Activated naive CD4-positive, alpha-beta T cell treated with anti-CD3 and anti-CD28 coated beads, Interleukin-2, amount 50 U/mL, for 72 hours (primary cell): ENCODE measurements at places on chromosomes 12 and 14.

DNA sequence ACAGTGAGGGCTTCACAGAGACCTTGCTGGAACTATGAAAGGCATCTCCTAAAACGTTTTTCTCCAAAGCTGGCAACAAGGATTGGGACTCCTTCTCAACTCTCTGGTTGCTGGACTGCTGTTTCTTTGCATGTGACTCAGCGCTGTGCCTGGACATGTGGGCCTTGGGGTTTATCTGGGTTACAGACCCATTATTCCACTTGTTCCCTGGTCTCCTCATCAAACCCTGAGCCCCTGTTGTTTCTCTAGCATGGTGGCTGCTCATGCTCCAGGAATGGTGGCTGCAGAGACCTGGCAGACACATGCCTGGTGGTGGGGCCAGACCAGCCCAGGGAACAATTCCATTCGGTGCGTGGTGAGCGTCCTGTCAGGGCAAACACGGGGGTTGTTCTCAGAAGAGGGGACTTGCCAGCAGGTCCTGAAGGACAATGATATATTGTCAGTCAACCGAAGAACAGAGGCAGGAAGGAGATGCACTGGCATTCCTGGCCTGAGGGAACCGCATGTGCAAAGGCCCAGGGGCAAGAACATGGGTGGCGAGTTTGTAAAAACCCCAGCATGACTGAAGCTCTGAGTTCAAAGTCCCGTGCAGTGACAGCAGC is 320.1 kb upstream of the RTL1 start:
- DNase-seq: no peak

GRCh38 chr12:57459750-57460467 is at the start of gene GLI1:
GLI1 (plus strand) TSS chr12:57459785; CDS start chr12:57463692, 3,907 bp downstream.
- no peak for DNase-seq

DNA sequence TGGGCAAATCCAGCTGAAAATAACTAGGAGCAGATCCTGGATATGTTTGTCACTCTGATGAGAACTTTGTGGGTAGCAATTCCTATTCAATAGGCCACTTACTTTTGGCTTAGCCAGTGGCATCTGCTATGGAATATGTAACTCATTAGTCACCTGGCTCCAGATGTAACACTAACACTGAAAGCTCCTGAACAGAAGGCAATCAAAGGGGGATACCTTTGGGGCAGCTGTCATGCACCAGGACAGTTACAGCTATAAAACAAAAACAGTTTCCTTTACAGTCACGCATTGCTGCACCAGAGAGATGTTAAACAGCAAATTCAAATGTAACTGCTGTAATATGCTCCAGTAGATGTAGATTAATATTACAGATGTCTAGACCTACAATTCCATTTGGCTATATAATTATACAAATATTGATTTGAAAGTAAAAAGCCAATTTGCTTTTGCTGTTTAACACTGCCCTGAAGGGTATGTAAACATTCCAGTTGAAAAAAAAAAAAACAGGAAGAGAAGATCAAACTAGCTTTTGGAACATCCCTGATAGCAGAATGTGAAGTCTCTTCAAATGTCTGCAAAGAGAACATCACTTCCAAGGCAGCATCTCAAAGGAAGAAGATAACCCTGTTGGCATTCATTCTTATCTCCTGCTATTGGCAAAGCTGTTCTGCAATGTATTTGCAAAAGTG is 18.4 kb downstream of the RACGAP1 start:
- DNase-seq: no peak

GRCh38 chr12:127791217-127791616 is 475.8 kb upstream of the TMEM132C start:
- DNase-seq: no peak

DNA sequence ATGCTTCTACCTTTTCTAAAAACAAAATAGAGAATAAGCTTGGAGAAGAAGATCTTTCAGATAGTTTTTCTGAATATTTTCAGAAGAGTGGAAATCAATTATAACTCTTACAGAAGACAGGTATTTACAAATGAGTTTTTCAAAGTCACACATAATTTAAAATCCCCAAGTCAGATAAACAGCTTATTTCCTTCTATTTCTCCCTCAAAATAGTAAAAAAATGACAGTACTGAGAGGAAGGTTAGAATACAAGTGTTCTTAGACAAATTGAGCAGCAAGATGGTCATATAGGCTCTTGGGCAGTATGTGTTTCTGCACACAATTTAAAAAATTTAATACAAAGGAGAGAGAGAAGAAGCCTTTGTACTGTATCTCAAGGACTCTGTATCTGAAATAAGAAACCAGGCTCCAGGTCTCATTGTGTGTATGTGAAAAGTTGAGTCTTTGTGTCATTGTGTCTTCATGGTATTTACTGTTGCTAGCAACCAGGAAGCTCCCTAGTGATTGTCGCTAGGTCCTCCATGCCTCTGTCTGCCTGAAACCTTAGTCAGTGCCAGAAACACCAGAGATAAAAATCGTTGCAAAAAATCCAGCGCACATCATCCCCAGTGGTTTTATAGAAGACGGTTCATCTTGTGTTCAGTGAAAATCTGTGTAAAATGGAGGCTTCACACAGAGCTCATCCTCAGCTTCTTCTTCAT is 12.9 kb upstream of the TUBA1A start:
- no peak for DNase-seq

DNA sequence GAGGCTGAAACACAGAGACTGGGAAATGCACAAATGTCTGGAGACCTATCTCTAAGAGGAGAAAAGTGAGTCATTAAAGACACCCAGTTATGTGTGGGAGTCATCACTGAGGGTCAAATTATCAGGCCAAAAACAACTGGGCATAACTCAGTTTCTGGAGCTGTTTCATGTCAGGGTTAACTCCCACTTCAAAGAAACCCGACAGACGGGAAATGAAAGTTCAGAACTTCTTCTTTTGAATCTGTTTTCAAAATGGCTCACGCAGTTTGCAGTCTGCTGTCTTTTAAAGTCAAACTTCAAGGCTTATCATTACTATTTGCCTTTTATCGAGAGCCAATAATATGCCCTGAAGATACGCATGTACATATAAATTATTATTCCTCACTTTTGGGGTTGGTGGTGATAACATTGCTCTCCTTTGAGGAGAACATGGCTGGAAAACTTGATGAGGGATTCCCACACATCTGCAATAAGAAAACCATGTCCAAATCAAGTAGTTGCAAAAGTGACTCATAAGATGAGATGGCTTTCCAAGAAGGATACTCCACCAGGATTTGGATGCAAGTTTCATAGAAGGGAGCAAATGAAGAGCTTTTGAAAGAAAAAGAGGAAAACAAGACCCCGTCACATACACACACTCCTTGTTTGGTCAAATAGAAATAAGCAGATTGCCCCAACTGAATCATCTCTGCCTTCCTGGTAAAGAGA is 341.4 kb downstream of the ADAMTS20 start:
- no peak for DNase-seq

DNA sequence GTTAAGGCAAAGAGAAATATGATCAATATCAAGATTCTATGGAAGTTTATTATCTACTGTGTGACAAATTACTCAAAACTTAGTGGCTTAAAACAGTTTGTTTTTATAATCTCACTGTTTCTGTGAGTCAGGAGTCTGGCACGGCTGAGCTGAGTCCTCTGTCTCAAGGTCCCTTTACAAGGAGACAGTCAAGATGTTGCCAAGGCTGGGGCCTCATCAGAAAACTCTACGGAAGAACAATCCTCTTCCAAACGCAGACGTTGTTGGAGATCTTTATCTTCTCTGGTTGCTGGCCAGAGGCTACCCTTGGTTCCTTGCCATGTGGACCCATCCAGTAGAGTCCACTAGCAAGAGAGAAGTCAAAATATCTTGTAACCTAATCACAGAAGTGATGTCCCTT is 100.6 kb upstream of the CCND2 start:
- DNase-seq: no peak

DNA sequence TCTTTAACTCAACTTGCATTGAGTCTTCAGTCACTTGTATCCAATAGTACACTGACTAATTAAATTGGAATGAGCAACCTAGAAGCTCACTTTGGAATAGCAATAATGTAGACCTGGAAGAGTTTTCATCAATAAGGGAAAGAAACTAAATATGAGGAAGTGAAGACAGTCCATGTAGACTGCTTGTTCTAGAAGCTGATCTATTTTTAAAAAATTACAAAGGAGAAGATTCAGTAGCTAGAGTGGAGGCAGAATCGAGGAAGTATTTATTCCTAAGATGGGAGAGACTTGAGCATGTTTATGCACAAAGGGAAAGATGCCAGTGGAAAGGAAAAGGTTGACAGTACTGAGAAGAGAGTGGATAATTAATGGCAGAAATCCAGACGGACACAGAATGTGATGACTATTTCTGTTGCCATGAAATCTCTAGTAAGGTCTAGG is 156.3 kb upstream of the PDE3A start:
- DNase-seq: no peak

DNA sequence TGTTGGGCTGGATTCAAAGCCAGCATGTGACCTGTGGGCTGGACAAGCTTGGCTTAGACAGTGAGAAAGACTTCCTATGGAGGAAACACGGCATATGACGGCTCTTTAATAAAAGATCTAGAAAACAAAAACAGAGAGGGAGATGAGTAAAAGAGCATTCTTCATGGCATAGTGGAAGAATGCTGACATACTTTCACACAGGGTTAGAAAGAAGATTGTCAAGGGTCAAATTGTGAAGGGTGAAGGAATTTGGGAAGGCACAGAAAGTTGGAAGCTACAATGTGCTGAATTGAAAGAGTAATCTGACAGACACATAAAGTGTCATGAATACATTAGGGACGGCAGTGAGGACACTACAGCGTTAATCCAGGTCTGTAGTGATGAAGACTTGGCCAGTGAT is 63.4 kb downstream of the GALNT4 start:
- no peak for DNase-seq

GRCh38 chr14:105335735-105336476 is 21.4 kb downstream of the PACS2 start:
- DNase-seq: no peak

- DNase-seq: no peak
Measured at GRCh38 chr14:104805326-104805678, 4.4 kb downstream of the ZBTB42 start.

- no peak for DNase-seq
Measured at GRCh38 chr14:101192661-101193000, 289.1 kb upstream of the RTL1 start.

- no peak for DNase-seq
Measured at GRCh38 chr14:69039288-69039628, 60.2 kb upstream of the ACTN1 start.
